ENCODE measurements at places on chromosomes 1 and 21.

DNA sequence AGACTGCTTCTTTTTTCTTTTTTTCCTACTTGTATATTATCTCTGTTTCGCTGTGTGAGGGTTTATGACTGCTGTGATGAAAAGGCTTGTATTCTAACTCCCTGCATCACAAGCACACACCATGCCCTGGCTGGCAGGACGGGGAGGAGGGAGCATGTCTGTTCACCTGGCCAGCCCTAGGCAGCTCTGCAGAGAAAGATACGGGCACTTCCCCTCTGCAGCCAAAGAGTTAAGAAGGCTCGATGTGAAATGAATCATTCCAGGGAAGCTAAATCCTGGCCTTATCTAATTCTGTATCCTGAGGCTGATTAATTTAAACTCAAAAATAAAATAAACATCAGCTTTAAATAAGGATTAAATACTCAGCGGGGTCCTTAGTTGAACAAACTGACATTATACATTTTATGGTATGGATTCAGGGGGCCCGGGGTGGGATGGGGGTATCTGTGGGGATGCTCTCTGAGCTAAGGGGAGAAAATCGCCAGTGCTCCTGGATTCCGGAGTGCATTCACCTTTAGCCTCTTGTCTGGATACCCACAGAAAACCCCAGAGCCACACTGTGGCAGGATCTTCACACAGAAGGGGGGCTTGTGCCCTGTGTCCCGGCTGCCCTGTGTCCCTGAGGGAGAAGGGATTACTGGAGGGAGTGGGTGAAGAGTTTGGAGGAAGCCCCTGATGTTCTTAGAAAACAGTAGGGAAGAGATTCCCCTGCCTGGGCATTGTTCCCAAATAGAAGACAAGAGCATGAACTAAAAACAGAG is 321.5 kb downstream of the NPHP4 start:
- no peak for DNase-seq

DNA sequence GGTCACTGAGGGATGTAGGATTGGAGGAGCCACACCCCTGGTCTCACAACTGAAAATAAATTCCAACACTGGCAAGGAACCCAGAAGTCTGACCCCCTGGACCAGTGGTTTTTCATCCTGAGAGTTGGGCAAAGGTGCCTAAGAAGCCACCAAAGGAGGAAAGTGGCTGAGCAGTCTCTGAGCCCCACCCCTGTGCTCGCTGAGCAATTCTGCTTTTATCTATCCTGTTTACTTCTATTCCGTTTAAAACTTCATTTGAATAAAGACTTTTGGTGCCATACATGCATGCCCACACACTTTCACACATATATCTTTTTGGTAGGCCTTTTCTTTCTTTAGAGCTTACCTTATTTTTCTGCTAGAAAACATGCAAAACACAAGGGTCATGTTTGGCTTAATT is 13.9 kb upstream of the CD53 start:
- DNase-seq: no peak

- no peak for DNase-seq
Observed at GRCh38 chr1:177897998-177898654, 71.7 kb downstream of the SEC16B start.

DNA sequence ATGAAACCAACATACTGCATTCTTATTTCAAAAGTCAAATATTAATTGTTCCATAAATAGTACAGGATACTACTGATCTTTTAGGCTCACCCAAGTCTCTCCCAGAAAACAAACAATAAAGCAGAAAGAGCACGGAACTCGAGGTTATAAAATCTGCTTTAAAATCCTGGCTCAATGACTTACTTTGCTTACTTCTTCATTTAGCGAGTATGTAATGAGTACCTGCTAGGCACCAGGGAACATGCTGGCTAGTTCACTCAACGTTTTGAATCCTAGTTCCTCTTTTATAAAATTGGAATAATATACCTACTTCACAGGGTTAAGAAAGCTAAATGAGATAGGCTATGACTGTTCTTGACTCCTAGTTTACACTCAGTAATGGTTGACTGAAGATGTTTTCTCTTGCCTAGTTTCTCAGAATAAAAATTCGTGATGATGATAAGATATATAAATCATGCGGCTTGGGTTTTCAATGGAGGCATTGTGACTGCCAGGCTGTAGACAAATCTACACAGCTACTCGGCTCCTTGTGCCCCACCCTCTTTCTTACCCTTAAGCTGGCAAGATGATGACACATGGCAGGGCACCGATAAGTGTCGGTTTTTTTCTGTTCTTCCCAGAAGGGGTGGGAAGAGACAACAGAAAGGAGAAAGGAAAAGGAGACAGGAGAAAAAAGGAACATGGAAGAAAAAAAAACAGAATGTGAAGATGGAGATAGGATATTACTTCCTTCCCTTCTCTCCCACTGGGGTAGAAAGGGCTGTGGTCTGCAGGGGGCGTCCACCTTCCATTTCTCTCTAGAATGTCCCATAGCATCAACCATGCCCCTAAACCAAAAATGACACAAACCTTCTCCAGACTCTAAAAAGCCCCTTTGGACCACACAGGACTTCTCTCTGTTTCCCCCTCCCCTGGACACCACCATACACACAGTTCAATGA is 507.1 kb downstream of the SMYD3 start:
- DNase-seq: no peak

GRCh38 chr1:183952101-183952500 is 85.4 kb downstream of the COLGALT2 start:
- DNase-seq: no peak

GRCh38 chr1:214004014-214004413 is 16.2 kb downstream of the PROX1 start:
- no peak for DNase-seq

- no peak for DNase-seq
Observed at GRCh38 chr1:18304151-18304869, 176.4 kb upstream of the KLHDC7A start.

DNA sequence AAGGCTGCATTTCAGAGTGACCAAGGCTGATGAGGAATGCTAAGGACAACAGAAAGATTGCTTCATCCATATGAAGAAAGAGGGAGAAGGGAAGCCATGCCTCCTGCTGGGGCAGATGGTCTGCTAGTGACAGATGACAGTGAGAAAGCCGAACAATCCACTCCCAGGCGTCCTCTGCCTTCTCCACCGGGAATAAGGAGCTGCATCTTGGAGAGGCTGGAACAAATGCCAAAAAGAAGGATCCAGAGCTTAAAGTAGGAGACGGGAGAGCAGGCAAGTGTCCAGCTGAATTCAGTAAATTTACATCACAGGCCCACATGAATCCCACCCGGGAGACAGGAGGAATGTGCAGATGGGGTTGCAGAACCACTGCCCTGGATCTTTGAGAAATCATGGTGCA is 33.4 kb downstream of the DDX20 start:
- no peak for DNase-seq

- DNase-seq: no peak
Observed at GRCh38 chr1:14296795-14297194, 301.7 kb upstream of the KAZN start.

GRCh38 chr1:192726820-192727504 is 81.9 kb upstream of the RGS2 start:
- DNase-seq: no peak

- no peak for DNase-seq
Observed at GRCh38 chr21:27408826-27409225, 441.9 kb upstream of the ADAMTS5 start.

GRCh38 chr1:209202830-209203532 is 380.5 kb upstream of the CAMK1G start:
- DNase-seq: no peak

- DNase-seq: no peak
Observed at GRCh38 chr1:169368406-169368769, 393 bp downstream of the BLZF1 start.

DNA sequence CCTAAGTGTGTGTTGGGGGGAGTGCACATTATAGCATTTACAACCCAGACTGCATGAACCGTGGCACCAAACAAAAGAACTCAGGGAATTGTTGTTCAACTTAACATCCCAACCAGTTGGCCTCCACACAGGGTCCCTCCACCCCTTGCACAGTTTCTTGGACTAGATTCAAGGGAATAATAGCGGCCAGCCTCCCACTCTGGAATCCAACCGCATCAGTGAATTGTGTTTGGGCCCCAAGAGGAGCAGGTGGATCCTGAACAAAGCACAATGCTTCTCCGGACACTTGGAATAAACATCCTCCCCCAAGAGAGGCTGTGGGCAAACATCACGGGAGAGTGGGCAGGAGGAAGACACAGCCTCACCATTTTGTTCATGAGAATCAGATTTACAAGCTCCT is 18.2 kb downstream of the CD34 start:
- no peak for DNase-seq

DNA sequence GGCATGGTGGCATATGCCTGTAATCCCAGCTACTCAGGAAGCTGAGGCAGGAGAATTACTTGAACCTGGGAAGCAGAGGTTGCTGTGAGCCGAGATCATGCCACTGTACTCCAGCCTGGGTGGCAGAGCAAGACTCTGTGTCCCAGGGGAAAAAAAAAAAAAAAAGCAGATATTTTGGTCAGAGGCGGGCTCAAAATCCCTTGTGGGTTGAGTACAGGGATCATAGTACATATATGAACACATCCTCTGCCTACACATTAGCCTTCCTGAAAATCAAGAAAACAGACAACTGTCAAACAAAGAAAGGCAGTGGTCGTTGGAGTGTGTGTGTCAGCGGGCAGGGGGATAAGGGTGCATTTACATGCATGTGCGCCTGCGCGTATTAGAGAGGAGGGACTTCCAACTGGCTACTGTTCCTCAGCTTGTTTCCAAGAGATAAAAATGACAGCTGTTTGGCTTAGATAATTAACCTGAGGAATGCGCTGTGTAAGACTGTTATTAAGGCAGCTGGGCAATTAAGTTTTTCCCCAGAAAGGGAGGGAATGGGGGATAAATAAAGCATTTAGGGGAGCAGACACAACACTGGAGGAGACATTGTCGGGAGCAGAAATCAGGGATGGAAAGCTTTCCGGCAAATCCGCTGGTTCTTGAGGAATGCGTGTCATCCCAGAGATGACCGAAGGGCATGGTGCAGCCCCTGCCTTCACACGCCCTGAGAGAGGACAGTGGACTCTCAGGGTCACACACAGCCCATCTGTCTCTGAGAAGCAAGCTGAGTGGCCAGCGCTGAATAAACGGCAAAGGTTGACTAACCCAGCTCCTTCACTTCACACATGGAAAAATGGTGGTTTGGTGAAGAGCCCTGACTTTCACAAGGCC is 6.4 kb downstream of the LAMB3 start:
- DNase-seq: no peak

- no peak for DNase-seq
Observed at GRCh38 chr1:232547938-232548484, 81.9 kb downstream of the SIPA1L2 start.

DNA sequence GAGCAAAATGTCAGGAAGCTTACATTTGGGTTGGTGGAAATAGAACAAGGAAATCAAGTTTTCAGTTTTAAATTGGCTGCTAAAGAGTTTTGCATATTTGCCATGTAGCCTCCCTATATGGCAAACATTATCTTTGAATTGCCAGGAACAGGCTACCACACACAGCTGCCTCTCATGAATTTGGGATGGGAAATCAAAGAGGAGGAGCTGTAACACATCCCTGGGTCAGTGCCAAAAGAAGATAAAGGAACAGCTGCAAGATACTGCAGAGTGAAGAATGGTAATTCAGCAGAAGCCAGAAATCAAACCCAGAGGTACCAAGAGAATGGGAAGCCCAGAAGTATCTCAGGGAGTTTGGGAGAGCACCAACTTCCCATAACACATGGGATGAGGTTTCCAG is 18.6 kb upstream of the RASAL2 start:
- no peak for DNase-seq

GRCh38 chr1:2272686-2273400 is 44.7 kb downstream of the SKI start:
- no peak for DNase-seq

DNA sequence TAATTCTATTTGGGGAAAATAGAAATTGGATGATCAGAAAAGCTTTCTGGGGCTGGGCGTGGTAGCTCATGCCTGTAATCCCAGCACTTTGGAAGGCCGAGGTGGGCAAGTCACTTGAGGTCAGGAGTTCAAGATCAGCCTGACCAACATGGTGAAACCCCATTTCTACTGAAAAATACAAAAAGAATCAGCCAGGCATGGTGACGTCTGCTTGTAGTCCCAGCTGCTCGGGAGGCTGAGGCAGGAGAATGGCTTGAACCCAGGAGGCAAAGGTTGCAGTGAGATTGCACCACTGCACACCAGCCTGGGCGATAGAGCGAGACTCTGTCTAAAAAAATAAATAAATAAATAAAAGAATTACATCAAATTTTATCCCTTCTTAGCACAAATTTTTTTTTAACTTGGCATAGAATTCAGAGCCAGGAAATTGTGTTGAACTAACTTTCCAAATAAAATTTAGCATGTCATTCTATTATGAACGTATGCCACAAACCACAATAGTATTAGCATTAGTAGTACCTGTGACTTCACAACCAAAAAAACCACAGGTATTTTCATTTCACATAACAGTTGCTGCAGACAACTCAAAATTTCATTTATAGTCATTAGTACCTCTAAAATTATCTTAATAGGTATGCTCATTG is 4.5 kb upstream of the ANKRD13C start:
- no peak for DNase-seq

- DNase-seq: no peak
Observed at GRCh38 chr1:175314300-175314699, 121.7 kb upstream of the KIAA0040 start.

GRCh38 chr1:151510020-151510405 is 1.2 kb upstream of the CGN start:
- no peak for DNase-seq

DNA sequence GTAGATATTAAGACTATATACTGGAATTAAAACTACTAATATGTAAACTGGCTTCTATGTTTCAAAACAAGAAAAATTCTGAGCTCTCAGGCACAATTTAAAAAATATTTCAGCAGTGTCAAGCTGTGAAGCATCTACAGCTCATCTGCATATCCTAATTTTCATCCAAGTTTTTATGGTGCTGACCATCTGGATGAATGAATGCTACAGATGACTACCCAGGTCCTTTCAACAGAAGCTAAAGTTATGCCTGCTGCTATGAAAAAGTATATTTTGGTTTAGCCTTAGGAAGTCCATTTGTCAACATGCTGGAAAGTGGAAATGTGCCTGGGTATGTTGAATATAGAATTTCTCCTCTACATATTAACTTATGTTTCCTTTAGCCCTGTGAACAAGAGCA is 206.9 kb downstream of the NEGR1 start:
- no peak for DNase-seq

DNA sequence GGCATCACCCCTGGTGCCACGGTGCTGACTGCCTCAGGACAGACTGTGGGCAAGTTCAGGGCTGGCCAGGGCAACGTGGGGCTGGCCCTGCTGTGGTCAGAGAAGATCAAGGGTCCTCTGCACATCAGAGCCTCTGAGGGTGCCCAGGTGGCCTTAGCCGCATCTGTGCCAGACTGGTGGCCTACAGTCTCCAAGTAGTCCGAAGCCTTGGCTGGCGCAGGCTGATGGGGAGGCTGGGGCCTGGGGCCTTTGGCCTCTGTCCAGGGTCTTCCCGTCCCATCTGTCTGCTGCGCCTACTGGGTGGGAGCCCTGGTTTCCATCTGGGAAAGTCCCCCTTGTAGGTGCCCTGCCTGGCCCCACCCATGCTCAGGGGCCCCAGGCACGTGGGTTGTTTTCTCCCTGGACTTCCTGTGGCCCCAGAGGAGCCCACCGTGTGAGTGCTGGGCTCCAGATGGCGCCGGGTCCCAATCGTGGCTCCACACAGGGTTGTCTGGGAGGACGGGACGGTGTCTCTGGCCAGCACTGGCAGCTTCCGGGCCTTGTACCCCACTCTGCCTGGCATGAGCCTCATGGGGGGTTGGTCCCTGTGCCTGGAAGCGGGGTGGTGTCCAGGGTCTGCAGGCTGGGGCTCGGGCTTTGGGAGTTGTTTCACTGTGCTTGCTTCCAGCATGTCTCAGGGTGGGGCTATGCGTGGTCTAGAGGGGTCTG is 9.9 kb downstream of the IBA57 start:
- DNase-seq: no peak

- no peak for DNase-seq
Observed at GRCh38 chr21:38196036-38196435, 60.8 kb upstream of the KCNJ15 start.
